ENCODE measurements at places on chromosomes 6 and 20.

DNA sequence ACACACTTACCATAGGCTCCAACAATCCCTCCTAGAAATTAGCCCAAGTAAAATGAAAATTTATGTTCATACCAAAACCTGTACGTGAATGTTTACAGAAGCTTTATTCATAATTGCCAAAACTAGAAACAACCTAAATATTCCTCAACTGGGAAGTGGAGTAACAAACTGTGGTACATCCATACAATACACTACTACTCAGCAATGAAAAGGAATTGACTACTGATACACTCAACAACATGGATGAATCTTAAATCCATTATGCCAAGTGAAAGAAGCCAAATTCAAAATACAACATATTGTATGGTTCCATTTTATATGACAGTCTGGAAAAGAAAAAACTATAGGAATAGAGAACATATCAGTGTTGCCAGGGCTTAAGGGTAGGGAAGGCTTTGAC lies 19.7 kb upstream of the MMP24 start:
- DNase-seq, result no peak

- no peak for DNase-seq
Measured at GRCh38 chr20:38221119-38221589, 39.4 kb downstream of the KIAA1755 start.

DNA sequence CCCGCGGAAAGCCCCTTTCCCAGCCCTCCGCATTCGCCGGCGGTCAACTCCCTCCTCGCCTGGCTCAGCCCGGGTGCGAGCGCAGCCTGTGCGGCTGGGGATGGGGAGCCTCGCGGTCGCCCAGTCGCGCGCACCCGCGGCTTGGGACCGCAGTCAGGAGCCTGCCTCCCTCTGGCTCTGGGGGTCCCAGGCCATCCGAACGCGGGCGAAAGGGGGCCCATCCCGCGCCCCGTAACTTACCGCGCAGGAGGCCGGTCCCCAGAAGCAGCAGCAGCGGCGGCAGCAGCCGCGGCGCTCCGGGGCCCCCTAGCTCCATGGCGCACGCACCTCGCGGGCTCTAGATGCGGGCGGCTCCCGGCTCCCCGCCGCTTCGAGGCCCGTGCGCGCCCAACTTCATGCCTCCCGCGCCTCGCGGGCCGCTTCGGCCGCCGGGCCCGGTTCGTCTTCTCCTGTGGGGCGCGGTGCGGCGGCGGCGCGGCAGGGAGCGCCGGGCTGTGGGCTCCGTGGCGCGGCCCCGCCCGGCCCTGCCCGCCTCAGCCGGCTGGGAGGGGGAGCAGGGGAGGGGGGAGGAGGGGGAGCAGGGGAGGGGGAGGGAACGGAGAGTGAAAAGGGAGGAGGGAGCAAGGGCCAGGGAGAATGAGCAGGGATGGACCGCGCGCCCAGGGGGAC lies at the start of gene CHRNA4:
CHRNA4 (minus strand) TSS at position 500 of the 669 bp plus-strand sequence; CDS start at position 316, 184 bp downstream.
- no peak for DNase-seq

DNA sequence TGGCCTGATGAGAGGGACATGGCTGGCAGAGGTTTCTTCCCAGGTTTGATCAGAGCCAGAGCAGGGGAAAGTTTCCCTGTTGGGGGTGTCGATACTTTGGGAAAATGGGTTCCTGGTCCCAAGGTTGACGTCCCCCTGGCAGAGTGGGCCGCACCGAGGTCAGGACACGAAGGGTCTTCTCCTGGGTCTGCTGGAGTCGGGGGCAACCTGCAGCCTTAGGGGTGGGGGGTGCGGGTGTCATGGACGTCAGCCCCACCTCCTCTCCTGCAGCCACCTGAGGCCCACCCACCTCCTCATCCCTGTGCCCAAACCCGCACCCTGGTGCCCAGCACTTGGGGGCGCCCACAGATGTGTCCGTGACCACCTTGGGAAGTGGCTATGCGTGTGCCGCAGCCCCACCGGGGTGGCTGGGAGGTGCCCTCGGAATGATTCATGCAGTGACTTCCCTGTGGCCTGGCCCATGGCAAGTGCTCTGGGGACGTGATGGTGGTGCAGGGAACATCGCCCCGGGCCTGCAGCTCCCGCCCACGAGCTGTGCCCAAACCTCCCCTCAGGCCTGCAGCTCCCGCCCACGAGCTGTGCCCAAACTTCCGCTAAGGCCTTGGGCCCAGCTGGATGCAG lies 64.9 kb downstream of the YTHDF1 start:
- DNase-seq, result no peak

DNA sequence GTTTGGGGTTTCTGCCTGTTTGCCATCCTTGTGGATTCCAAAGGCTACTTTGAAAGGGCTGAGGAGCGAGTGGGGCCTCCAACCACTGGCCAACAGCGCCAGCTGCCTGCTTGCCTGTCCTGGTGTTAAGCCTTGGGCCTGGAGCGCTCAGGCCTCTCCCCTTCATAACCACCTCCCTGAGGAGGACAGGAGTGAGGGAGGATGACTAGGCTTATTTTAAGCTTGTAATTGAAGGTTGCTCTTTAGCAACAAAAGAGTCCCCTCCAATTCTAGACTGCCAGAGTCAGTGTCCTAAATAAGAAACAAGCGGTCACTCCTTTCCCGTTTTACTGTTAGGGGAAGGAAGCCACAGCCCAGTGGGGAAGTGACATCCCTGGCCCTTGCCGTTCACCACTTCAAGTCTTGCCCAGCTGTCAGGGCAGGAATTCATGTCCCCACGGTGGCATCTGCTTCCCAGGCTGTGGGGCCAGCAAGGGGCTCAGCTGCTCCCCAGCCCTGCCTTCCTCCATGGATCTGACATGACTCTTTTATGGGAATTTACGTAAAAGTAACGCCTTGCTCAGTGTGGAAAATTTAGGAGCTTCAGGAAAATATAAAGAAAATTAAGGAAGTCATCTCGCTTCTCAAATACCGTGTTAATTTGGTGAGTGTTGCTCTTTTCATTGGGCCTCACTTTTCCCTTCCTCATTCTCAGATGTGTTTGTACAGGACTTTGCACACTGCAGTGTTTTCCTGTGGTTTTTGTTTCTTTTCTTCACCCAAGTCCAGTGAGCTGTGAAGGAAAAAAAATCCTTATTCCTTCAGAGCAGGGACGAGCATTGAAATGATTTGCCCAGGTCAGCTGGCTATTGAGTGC lies 57.8 kb downstream of the SSR1 start:
- DNase-seq, result no peak

DNA sequence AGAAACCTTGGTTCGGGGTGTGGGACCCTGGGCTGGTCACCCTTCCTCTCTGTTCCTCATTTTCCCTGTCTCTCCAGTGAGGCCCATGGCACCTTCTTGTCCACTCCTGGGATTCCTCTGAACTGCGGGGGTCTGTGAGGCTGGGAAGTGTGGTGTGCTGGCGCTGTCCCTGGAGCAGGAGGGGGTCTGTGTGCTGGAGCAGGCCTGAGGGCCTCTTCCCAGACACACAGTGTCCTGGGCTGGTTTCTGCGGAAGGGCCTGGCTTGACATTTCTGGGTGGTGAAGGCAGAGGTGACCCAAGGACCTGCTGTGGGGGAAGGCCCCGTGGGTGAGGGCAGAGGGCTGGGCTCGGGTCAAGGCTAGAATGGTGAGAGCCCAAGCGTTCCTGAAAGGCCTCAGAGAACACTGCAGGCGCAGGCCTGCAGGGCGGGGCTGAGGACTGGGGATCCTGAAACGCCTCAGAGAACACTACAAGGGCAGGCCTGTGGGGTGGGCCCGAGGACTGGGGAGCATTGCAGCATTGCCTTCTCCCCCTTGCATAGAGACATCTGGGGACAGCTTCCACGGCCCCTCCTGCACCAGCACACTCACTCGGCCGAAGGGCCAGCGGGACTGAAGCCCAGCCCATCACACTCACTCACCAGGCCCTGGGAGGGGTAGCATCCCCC lies 10.6 kb upstream of the BAK1 start:
- no peak for DNase-seq

- DNase-seq, result no peak
Measured at GRCh38 chr20:62142252-62143080, 728 bp downstream of the PSMA7 start.

- peak; percentile 71 for DNase-seq
Measured at GRCh38 chr6:150373260-150373701, 4.5 kb downstream of the IYD start.

DNA sequence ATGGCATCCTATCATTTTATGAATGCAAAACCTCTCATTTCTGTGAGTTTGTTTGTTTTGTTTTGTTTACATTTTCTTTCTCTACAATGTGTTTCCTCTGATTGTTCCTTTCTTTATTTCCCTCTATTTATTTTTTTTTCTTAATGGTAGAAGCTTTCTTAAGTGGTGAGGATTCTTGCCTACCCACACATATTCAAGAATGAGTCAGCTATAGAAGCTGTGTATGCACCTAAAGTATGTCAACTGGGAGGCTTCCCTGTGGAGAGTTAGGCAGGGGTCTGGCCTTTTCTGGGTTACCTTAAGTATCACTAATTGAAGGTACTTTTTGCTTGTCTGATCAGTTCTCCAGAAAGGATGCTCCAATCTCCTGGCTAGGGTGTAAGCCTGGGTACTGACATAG lies 354.0 kb downstream of the ESR1 start:
- DNase-seq, result no peak

- DNase-seq, result no peak
Measured at GRCh38 chr6:47258724-47259347, 50.9 kb downstream of the TNFRSF21 start.

- no peak for DNase-seq
Measured at GRCh38 chr6:163671355-163671754, 256.8 kb downstream of the QKI start.

- no peak for DNase-seq
Measured at GRCh38 chr6:105815661-105816555, 270.2 kb upstream of the PRDM1 start.

DNA sequence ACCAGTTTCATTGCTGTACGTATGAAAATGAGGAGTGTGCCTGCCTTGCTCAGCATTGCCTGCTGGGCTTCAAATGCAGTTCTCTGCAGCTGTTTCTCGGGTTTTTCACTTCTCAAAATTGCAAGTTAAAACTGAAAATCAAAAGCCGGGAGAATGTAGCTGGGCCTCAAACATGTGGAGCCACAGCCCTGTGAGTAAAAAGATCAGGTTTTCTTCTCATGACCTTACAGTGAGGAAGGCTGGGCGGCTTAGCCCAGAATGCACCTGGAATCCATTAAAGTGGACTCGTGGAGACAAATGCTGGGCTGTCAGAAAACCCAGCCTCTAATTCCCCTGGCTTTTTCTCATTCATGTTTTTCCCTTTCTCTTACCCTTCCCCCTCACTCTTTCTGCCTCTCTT lies 34.4 kb downstream of the DSE start:
- DNase-seq, result no peak

- DNase-seq, result peak; percentile 14
Measured at GRCh38 chr6:25788305-25788922, 33.9 kb downstream of the SLC17A4 start.

GRCh38 chr6:137799950-137800568 lies 67.0 kb upstream of the TNFAIP3 start:
- DNase-seq, result no peak

- DNase-seq, result no peak
Measured at GRCh38 chr6:41088451-41088850, 15.7 kb downstream of the NFYA start.

GRCh38 chr20:46195264-46196036 lies 77.3 kb downstream of the CD40 start:
- no peak for DNase-seq
